ENCODE measurements at places on chromosomes 7 and 10.

GRCh38 chr10:80474597-80474910, 20.4 kb downstream of the TSPAN14 start:
- no peak for DNase-seq

- DNase-seq: no peak
Observed at GRCh38 chr7:101167645-101168411, 2.5 kb upstream of the VGF start.

GRCh38 chr10:67669978-67670377, 26.0 kb downstream of the CTNNA3 start:
- DNase-seq: no peak

- no peak for DNase-seq
Observed at GRCh38 chr10:58700591-58700990, 187.9 kb downstream of the BICC1 start.

GRCh38 chr10:117431160-117431559, 55.9 kb upstream of the PDZD8 start:
- DNase-seq: no peak

DNA sequence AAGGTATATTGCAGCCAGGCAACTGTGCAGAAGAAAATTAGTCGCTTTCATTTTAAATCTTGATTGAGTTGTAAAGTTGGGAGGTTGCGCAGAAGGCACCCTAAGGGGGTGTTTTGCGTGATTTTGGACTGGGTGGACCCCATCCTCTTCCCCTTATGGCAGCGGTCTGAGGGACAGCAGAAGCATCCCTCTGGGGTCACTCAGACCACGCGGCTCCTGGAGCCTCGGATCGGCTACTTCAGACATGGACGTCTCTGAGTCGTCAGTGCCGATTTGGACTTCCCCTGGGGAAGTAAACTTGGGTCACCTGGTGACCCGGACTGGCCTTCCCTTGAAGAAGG, 639.0 kb upstream of the DPP6 start:
- no peak for DNase-seq

DNA sequence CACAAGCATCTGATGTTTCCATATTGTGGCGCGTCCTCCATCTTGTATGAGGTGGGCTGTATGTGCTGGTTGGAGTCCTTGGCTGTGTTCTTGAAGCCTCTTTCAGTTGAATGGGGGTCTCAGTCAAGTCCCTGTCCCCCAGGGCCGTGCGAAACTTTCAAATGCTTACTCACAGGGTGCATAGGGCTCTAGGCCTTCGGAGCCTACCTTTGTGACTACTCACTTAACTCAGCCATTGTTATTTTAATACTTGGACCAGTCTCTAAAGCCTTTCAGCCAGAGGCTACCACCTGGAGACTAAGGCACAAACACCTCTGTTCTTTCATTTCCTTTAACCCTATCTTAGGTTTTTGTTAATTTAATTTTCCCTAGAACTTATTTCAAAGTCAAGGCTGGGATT, 785.9 kb downstream of the GATA3 start:
- no peak for DNase-seq

- no peak for DNase-seq
Observed at GRCh38 chr7:111842491-111842890, 280.2 kb upstream of the IMMP2L start.

DNA sequence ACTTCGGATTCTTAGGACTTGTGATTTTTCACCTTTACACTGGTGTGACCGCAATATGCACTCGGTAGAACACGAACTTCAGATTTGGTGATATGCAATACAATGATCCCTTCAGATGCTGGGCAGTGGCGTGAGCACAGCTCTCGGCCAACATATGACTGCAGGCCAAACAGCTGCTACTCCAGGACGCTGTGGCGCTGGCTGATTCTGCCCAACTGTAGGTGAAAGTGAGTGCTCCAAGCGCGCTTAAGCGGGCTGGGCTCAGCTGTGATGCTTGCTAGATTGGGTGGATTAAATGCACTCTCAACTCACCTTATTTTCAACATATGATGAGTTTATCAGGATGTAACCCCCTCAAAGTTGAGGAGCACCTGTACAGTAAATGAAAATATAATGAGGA, 137.6 kb upstream of the RET start:
- DNase-seq: no peak

GRCh38 chr7:6516387-6516983, 34.8 kb downstream of the GRID2IP start:
- DNase-seq: peak; percentile 51

DNA sequence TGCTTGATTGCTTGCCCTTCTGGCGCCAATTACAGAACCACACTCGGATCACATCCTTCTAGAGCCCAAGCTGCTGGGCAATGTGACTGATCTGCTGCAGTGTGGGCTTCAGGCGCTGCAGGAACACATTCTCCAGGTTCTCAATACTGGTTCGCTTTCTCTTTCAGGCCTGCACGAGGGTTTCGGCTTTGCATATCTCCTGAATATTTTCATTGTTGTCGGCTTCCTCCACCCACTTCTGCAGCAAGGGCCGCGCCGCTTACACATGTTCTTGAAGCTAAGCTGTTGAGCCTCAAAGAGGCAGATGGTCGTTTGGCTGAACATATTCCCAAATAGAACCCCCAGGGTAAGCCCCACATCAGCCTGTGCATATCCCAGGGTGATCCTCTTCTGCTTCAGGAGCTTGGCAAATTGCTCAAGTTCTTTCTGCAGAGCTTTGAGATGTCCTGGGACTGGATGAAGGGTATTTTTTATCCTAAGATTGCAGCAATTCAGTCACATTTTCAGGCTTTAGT, 64.6 kb downstream of the HERC4 start:
- DNase-seq: no peak

DNA sequence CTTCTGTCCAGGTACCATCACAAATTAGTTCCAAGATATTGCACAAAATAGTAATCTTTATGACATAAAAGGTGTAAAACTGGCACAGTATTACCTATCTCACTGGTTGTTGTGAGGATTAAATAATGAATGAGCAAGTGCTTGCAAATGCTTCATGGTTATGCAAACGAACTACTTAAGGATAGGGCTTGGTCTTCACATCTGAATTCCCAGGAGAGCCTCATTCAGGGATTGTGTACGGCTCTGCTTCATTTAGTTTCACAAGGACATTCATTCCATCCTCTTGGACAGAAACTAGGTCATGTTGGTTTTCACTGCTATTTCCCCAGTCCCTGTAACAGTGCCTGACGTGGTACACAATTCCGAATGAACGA, 12.1 kb downstream of the ABCA13 start:
- DNase-seq: no peak

GRCh38 chr10:3065622-3066021, 1.7 kb upstream of the PFKP start:
- DNase-seq: no peak
